Thymus (tissue), 14 donors: ENCODE measurements at places on chromosomes 2 and 18. TPM values are rescaled to one million over a fixed set of nuclear protein-coding genes. Genes with fewer than 3 reads are reported as not detected.

Gene VSNL1
- total RNA-seq: 0.47 TPM

Gene GPR39
- 0.09 TPM for total RNA-seq

Gene ANKRD30BL
- 0.19 TPM for total RNA-seq

Gene MRPL30
- 39.9 TPM for total RNA-seq

Gene ZSWIM2
- total RNA-seq: not detected

Gene UGT1A4
- total RNA-seq: 0.09 TPM

GRCh38 chr2:101815154-101815553, 117.6 kb downstream of the MAP4K4 start:
- no peak for DNase-seq

DNA sequence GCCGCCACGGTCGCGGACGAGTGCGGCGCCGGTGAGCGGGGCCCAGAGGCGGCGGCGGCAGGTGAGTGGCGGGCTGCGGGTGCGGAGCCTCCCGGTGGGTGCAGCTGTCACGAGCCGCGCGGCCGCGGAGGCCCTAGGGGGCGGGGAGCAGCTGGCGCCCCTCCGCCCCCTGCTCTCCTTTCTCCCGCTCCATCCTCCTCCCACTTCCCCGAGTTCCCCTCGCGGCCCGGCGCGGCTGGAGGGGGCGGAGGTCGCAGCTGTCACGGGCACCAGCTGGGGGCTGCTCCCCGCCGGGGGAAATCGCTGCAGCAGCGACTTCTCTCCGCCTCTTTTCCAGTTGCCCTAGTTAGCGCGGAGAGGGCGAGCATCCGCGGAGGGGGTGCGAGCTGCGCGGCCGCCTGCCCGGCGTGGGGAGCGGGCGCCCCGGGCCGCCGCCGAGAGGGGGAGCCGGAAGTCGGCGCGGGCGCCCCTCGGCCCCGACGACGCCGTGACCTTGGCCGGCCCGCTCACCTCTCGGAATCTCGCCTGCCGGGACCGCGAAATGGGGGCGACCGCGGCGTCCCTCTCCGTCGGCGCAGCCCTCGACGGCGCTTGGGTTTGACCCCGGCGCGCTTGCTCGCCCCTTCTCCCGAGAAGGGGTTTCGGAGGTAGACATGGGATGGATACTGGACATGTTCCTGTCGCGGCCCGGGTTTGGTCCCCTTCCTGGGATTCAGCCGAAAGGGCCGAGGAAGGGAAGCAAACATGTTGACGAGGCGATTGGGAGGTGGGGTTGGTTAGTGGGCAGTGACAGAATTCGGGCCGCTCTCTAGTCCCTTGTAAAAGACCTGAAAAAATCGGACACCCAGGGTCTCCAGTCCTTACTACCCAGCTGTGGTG, 727 bp downstream of the NCOA1 start:
- peak; percentile 65 for DNase-seq

- DNase-seq: no peak
Observed at GRCh38 chr2:120014226-120014980, 1.5 kb downstream of the EPB41L5 start.

- no peak for DNase-seq
Observed at GRCh38 chr18:73458186-73458964, 590.6 kb upstream of the NETO1 start.

DNA sequence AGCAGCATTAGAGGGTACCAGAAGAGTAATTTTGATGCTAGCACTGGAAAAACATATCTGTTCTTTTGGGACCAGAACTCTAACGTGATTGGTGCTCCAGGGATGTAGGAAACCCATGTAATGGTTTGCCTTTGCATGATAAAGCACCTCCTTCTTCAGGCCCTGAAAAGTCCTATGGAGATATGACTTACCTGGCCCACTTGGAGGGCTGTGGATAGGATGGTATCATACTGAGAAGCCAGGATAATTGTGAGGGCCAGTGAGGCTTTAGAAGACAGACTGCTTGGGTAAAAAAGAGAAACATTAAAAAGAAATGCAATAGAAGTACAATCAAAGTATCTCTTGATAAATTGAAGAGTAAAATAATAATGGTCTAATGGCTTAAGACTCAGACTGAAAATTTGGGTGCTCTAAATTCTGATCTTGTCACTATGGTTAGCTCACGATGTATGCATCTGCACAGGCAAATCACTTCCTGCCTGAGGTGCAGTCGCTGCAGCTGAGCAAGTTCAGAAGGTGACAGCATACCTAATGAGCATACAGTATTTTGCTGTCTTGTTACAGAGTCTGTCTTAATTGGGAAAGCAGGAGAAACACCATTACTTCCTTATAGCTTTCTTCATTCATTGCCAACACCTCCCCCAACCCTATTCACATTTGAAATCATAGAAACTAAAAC, 371.5 kb downstream of the NUP35 start:
- DNase-seq: no peak

DNA sequence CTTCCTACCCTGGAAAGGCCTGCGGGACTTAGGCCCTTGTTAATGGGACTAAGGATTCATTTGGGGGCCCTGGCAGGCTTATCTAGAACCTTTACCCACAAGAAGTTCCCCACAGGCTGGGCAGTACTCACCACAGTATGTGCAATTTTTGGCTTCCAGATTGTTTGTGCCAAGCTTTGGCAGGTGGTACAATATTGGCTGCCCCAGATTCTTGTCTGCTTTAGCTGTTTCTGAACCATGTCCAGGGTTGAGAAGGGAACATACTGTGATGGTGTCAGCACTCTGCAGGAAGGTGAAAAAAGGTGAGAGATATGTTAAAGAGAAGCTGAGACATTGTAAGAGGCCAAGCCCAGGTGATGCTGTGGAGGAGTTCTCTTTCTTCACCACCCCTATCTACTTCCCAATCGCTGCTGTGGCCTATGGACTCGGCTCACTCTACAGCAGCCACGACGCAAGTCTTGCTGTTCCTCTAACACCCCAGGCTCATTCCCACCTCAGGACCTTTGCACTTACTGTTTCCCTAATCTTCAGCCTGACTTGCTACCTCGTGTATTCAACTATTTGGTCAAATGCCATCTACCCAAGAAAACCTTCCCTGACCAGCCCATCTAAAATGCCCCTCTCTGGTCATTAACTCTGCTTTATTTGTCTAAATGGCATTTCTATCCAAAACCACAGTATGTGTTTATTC, 9.2 kb downstream of the SLC4A5 start:
- DNase-seq: no peak

GRCh38 chr2:80351231-80351630, 46.7 kb upstream of the LRRTM1 start:
- DNase-seq: no peak

DNA sequence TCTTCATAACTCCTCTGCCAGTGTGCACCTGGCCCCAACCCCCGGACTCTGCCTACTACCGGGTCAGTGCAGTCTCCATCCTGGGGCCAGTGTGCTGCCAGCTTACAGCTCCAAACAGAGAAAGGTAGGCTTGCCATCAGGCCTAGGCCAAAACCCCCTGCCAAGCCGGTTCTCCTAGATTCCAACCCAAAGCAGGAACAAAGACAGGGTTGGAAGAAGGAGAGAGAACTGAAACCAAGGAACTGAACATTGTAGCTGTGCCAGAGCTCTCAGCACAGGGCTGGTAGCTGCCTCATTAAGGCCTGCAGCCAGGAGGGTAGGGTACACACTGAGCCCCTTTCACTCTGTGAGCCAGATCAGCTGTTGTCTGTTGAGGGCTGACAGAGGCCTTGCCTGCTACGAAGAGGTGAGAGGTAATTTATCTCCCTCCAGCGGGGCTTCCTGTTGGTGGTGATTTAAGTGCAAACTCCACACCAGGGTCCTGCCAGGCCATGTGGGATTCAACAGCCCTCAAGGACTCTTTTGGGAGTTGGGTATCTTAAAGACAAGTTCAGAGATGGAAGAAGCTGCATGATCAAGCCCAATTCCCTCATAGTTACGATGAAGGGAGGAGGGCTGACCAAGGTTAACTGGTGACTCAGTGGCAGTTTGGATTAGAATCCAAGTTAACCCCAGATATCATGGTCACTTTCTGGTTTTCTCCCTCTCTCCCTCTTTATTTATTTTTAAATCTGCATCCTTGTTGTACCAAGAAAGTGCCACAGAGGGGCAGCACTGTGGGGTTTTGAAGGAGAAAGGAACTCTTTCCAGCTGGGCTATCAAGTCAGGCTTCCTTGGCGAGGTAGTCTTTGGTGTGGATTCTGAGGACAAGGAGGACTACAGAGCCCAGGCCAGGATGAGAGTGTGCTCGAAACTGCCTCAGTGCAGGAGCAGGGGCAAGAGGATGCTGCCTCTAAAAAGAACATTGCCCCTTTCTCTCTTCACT, 48.1 kb downstream of the CYRIA start:
- DNase-seq: no peak

GRCh38 chr18:39681061-39681460, 2115.5 kb upstream of the CELF4 start:
- no peak for DNase-seq

GRCh38 chr2:202941771-202942170, 29.7 kb downstream of the CARF start:
- no peak for DNase-seq

DNA sequence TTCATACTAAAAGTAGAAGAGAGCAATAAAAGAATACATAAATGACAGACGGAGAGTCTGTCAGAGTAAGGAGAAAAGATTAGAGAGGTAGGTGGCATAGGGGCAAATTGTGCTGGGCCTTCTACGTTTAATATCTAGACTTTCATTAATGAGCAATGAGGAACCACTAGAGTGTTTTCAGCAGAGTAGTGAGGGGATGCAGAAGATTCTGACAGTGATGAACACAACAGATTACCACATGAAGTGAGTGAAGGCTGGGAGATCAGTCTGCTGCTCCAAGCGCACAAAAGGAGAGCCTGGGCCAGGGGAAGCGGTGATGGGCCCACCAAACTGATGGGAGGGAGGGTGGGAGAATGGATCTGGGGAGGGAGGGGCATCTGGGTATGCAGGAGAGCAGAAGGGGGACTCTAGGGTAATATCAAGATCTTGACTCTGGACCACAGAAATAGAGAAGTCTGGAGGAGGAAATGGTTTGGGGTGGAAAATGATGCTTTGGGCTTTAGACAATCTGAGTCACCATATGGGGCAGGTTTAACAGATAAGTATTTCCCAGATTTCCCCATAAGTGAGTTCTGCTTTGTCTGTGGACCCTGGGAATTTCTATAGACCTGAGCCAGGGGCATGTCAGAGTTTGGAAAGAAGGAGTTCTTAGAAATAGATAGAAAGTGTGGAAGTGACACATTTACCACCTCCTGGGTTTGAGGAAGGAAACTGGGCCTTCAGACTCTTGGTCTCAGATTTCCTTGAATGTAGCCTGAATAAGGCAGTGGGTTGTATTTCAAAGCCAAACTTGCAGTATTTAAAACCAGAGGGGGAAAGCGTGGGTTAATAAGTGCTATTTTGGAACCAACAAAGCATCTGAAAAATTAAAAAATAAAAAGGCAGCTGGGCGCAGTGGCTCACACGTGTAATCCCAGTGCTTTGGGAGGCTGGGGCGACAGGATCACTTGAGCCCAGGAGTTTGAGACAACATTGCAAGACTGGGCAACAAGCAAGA, 15.0 kb upstream of the IL1A start:
- DNase-seq: no peak

- DNase-seq: no peak
Observed at GRCh38 chr2:114769110-114769509, 326.7 kb downstream of the DPP10 start.

- peak; percentile 73 for DNase-seq
Observed at GRCh38 chr2:207528980-207529329, 807 bp upstream of the CREB1 start.

- DNase-seq: no peak
Observed at GRCh38 chr2:136502660-136503059, 262.7 kb upstream of the THSD7B start.

DNA sequence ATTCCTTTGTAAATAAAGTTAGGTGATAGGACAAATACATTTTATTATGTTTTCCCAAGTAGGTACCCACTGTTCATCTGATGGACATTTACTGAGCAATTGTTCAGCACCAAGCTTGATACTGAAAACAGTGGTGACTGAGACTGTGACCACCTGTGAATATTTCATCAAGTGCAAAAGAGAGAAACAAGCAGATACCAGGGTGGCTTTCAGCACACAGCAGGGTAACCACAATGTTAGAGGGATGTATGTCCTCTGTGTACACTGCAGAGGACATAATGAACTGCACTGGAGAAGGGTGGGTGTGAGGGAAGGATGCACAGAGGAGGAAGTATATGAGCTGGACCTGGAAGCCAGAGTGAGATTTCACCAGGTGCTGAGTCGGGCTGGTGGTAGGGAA, 411.8 kb downstream of the RAD51AP2 start:
- no peak for DNase-seq

DNA sequence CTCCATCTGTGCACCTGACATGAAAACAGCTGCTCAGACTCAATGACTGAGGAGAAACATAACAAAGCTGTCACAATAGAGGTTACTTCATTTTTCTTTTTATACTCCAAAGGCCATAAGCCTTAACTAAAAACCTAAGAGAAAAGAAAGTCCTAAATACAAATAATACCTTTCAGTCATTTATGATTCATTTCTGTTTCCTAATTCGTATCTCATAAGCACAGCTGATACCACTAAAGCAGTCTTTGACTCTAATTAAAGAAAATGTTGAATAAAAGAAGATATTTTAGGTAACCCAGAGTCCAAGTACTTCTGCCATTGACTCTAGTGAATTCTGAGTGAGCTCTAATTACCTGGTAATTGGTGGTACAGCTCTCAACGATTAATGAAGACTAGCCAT, 20.6 kb downstream of the NEMP2 start:
- DNase-seq: no peak

GRCh38 chr18:3345885-3346284, 84.0 kb downstream of the MYL12B start:
- DNase-seq: no peak

DNA sequence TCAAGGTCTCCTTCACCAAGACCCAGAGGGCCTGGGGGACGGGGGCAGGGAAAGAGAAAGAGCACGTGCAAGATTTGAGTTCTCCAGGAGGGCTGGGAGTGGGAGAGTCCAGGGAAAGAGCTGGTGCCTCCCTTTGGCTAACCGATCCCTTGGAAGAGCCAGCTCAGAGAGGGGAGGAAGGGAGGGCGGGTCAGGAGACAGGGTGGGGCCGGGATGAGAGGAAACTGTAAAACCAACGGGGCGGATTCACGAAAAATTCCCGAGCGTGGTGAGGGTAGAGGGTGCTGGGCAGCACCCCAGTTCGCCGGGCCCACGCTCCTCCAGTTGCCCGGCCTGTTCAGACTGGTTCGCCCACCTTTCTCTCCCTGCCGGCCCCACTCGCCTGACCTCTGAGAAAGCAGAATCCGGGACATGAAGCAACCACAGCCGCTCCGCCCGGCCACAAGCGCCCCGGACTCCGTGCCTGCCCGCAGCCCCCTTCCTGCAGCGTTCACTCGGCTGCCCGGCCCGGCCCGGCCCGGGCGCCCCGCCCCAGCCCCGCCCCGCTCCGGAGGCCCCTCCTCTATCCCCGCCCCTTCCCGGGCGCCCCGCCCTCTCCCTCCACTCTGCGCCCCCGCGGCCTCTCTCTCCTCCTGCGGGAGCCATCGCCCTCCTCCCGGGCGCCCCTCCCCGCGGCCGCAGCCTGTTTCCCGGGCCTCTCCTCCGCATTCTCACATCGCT, 230.9 kb upstream of the SMAD2 start:
- peak; percentile 20 for DNase-seq
